H7 (cell line): ENCODE measurements at places on chromosomes 16 and 17. TPM values are rescaled to one million over a fixed set of nuclear protein-coding genes. Genes with fewer than 3 reads are reported as not detected.

DNA sequence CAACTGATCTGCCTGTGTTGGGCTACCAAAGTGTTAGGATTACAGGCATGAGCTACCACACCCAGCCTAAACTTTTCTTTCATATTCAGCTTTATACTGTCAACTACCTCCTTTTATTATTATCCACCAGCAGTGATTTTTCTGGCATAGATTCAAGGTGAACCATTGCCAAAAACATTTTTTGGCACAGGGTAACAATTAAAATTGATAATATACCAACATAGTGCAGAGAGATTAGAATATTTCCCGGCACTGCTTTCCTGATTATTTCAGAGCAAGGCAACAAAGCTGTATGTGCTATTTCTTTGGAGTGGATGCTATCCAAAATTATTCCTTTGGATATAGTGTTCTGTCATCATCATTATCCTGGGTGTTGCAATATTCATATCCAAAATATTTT, 781.6 kb upstream of the SOX9 start:
- DNase-seq, result no peak

DNA sequence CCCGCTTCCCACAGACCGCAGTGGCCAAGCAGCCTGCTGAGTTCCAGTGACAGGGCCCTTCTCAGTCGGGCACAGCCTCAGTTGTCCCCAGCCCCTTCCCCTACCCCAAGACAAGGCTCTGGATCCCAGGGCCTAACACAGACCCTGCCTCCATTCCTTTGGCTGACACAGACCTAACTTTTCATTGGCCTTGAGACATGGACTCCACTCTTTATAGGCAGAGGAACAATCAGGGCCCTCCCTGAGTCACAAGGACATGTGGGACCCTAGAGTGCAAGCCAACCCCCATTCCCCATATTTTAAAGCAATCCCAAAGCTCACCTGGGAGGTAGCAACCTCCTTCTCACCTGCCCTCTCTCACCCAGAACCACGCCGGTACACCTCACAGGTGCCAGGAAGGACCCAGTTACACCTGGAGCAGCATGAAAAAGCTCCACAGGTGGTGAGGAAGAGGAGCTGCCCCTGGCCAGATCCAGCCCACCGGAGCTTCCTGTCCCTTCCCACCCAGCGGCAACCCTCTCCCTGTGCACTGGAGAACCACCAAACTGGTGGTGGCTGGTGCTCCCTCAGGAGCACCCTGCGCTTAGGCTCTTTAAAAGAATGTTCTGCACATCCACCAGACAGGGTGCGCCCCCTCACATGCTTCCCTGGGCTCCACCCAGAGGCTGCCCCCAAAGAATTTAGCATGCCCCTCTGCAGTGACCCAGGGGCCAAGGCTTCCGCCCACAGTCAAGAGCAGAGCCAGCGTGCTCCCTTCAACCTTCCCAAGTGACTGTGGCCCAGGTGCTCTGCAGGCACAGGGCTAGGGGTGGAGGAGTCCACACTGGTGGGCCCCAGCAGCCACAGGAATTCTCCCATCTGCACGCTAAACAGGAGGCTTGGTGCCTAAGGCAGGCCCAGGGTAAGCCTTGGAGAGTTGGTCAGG, 3.4 kb downstream of the MNT start:
- no peak for DNase-seq

DNA sequence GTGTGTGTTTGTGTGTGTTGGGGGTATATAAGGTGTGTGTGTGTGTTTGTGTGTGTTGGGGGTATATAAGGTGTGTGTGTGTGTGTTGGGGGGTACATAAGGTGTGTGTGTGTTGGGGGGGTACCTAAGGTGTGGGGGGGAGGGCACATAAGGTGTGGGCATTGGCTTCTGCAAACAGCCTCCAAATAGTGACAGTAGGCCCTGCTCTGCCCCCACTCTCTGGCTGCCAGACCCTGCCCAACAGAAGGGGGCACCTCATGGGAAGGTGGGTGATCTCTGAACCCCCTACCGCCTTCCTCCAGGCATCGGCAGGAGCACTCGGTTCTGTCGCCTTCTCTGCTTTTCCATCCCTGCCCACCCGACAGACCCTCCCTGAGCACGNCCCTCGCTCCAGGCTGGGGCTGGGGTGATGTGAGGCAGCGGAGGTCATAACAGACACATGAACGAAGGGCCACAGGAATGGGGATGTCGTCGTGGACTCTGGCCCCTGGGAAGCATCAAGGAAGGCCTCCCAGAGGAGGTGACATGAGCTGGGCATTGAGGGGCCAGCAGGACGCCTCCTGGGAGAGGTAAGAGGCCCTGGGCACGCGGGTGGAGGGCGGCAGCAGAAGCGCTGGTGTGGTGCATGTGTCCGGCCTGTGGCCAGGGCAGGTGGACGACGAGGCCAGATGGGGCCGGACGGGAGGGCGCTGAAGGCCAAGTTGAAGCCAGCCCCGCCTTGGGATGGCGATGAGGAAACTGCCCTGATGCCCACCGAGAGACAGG, 136.6 kb upstream of the RPH3AL start:
- peak; percentile 73 for DNase-seq

ZNF23 gene
- total RNA-seq, result 9.8 and 11.5 TPM in 2 replicates

CACNG1 gene
- not detected in 2 replicates for total RNA-seq

- no peak for DNase-seq
Observed at GRCh38 chr16:82108774-82109173, 61.2 kb downstream of the MPHOSPH6 start.

DNA sequence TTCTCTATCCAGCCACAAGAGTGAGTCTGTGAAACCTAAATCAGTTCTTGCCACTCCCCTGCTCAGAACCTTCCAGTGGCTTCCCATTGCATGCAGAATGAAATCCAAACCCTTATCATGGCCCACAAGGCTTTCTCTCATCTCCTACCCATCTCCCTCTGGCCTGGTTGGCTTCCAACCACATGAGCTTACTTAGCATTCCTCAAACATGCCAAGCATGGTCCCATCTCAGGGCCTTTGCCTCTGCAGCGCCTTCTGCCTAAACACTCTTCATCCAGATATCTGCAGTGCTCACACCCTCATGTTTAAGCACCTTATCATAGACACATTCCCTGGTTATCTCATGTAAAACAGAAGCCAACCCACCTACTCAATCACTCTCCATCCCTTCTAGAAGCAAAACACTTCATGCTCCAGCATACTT, 15.5 kb downstream of the TK2 start:
- no peak for DNase-seq

ADGRG1 gene
- total RNA-seq, result 0.38 and 0.44 TPM in 2 replicates

- DNase-seq, result no peak
Observed at GRCh38 chr17:59767176-59767575, 59.7 kb downstream of the VMP1 start.

DNA sequence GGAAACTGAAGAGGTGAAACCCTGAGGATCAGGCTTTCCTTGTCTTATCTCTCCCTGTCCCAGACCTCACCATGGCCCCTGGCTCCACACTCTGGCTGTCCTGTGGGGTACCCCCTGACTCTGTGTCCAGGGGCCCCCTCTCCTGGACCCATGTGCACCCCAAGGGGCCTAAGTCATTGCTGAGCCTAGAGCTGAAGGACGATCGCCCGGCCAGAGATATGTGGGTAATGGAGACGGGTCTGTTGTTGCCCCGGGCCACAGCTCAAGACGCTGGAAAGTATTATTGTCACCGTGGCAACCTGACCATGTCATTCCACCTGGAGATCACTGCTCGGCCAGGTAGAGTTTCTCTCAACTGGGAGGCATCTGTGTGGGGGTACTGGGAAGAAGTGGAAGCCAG, 1.4 kb downstream of the CD19 start:
- peak; percentile 37 for DNase-seq

- DNase-seq, result no peak
Observed at GRCh38 chr16:74524926-74525325, 82.0 kb downstream of the GLG1 start.

DNA sequence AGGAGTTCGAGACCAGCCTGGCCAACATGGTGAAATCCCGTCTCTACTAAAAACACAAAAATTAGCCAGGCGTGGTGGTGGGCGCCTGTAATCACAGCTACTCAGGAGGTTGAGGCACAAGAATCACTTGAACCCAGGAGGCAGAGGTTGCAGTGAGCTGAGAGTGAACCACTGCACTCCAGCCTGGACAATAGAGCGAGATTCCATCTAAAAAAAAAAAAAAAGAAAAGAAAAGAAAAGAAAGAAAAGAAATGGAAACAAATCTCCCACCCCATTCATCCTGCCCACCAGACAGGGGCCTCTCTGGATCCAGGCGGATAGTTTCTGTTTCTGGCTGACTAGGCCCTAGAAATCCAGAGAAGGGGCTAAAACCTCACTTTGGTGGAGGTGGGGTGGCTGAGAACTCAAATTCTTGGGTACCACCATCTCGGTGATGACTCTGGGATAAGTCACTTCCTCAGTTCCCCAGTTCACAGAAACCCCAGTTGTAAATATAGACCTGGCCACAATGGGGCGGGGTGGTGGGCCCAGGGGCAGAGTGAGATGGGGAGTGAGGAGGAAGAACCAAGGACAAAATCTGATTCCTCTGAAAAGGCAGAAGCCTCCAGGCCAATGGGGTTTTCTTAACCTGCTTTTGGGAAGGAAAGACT, 22.2 kb downstream of the SOCS1 start:
- DNase-seq, result peak; percentile 80

LAT gene
- 0.74 and 1.5 TPM in 2 replicates for total RNA-seq

DNA sequence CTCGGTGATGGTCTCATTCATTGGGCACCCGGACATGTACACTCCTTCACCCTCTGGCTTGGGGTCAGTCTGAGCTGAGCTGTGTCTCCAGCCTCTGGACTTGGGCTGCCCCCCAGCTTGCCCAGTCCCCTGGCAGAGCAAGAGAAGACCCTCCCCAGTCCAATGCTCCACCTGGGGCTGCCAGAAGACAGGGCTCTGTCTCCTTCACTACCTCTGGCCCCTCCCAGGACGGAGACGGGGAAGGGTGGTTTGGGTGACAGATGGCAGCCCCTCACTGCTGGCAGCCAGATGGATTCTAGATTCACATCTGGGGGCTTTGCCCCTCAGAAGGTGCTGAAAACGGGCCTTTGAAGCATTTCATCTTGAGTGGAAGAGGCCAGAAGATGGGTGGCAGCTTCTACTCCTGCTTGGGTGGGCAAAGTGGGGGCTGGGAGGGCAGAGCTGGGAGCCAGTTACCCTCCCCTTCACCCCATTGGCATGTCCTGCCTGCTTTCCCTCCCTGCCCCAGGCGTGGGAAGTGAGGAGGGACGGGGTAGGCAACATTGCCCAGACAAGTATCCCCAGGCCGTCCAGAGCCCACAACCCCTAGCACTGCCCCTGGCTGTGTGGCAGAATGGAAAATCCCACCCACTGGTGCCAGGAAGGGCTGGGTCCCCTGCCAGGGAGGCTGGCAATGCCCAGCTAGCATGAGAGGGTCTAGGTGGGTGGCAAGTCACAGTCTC, 13.9 kb downstream of the NGFR start:
- no peak for DNase-seq

KCNJ2 gene
- total RNA-seq, result 0.11 and 0.14 TPM in 2 replicates

- no peak for DNase-seq
Observed at GRCh38 chr17:68878226-68878885, 76.8 kb downstream of the ABCA8 start.

DNA sequence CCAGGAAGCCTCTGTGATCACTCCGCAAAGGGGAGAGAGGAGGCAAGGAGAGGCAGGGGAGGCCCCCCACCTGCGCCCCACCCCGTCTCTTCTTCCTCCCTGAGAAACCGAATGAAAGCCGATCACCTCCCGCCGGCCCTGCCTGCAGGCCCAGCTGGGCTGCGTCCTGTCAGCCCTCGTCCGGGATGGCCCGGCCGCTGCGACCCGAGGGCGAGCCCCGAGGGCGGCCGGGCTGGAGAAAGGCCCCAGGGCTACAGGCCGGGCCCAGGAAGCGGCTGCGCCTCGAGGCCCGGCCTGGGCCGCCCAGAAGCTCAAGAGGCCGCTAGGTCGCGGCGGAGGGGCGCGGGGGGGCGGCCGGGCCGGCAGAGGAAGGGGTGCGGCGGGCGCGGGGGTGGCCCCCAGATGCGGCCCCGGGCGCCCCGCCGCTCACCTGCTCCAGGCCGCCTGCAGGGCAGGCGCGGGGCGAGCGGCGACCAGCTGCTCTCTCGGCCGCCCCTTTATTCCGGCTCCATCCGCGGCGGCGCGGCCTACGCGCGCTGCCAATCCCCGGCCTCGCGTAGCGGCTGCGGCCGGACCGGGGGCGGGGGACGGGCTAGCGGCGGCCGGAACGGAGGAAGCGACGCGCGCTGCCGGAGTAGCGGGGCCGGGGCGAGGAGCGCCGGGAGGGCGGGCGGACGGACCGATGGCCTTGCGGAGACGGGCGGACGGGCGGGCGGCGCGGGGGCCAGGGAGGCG, at the start of gene ZNF319:
Gene ZNF319, minus strand, starts transcription at position 702 of the 735 bp plus-strand sequence. CDS start 2,407 bp downstream, outside the sequence.
- DNase-seq, result peak; percentile 88

DNA sequence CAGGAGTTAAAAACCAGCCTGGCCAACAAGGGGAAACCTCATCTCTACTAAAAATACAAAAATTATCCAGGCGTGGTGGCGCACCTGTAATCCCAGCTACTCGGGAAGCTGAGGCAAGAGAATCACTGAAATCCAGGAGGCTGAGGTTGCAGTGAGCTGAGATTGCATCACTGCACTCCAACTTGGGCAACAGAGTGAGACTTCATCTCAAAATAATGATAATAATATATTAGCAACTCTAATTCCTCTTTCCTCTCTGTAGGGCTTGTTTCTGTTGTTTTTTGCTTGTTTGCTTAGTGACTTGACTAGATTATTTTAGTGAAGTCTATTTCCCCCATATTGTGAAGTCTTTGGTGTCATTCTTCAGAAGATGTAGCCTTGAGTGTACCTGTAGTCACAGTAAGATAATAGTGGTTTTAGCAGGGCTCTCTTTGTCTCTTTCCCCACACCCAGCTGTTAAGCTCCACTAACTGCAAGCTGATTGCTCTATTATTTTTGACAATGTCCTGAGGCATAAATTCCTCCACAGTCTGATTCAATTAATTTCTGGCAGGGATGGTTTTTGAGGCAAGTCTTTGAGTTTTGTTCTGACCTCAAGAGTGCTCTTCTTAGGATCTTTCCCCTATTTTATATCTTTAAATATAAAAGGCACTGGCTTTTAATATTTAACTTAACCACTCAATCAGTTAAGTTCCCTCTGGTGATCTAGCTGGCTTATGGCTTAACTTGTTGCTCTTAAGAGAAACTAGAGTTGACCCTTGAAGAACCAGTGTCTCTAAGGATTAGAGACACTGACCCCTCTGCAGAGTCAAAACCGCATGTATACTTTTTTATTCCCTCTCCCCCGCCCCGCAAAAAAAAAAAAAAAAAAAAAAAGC, 18.6 kb upstream of the TNFSF12 start:
- no peak for DNase-seq

- no peak for DNase-seq
Observed at GRCh38 chr17:27531469-27531961, 75.3 kb downstream of the KSR1 start.

GRCh38 chr17:64457156-64457555, 8.2 kb downstream of the MILR1 start:
- DNase-seq, result no peak
